ENCODE measurements at places on chromosomes 11 and 22.
A peak's percentile ranks its signal among the peaks of the same experiment; 100 is the strongest.

DNA sequence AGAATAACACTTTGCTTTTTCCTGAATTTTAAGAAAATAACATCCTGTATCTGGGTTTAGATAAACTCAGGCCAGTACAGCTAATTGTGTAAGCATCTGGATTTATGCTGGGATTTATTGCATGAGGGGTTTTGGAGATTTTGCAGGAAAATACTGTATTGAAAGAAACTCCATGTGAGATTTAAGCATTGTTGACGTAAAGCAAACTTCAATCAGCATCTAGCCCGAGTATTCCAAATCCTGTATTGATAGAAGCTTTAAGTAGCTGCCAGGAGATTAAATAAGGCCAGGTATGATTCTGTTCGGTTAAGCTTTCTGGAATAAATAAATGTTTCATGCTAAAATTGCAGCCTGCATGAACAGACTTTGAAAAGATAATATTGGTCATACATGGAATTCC is 36.3 kb upstream of the LYVE1 start:
- ATAC-seq = no peak

GRCh38 chr22:36853407-36854099 is 7.3 kb upstream of the NCF4 start:
- peak; percentile 68 for ATAC-seq

DNA sequence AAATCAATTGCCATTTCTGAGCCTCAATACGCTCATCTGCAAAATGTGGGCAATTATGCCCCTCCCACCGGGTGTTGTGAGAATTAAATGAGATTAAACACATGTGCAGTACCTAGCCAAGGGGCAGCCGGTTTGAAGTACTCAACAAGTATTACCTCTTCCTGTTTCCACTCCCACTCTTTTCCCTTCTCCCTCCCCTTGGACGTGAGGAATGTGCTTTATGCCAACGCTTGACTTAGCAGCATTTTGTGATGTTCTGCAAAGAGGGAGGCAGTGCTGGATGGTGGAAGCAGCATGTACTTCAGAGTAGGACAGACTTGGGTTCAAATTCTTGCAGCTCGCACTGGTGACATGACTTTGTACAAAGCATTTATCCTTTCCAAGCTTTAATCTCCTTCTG is 306.0 kb downstream of the BUD13 start:
- no peak for ATAC-seq

DNA sequence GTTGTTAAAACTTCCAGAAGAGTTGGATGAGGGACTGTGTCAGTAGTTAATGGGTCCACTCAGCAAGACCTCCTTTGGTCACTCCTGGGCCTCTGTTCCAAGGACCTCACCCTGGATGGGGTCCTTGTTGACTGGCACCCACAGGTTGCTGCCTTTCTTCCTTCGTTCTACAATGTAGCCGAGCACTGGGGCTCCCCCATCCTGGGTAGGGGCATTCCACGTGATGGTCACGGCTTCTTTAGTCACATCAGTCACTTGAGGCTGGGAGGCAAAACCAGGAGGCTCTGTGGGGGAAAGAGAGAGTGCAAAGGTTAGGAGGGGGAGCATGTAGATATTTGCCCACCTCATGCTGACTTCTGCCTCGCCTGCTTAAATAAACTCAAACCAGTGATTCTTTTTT is 12.0 kb downstream of the TMEM86A start:
- ATAC-seq = no peak

GRCh38 chr11:108654994-108655631 is 9.8 kb upstream of the DDX10 start:
- no peak for ATAC-seq

DNA sequence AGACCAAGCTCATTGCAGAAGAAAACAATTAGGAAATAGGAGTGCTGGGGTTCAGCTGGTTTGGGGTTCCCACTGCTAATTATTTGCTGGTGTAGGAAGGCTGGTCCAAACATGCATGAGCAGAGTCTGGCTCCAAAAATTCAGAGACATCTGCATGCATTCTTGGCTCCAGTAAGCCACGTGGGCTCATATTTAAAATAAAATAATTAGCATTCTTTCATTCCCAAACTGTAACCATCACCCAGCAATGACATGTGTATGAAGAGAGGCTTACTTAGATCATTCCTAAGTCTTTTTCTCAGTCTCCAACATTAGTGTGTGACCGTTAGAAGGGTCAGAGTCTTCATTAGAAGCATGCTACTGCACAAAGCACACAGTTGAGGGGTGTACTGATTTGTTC is 58.4 kb downstream of the EFCAB6 start:
- no peak for ATAC-seq

DNA sequence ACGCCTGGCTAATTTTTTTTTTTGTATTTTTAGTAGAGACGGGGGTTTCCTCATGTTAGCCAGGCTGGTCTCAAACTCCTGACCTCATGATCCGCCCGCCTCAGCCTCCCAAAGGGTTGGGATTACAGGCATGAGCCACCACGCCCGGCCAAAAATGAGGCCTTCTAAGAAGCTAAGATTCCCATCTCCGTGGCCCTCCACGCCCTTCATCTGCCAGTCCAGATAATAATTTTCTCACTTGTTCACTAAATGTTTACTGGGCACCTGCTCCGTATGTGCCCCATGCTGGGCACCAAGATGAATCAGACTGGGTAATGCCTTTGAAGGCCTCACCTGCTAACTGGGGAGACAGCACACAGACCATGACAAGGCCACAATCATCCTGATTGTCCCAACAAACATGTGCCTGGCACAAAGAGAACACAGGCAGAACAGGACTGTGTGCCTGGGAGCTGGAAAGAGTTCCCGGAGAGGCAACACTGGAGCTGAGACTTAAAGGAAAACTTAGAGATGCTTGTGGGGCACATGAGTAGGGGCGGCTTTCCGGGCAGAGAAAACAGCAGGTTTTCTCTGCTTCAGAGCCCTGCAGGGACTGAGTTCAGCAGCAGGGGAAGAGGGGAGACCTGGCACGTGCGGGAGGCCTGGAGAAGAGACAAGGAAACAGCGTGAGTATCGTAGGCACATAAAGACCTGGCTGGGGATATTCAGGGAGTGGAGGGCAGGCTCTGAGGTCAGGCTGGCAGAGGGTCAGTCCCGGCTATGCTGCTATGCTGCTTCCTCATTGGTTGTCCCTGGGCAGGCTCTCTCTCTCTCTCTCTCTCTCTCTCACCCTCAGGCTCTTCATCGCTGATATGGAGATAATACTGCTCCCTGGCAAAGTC is 2.4 kb downstream of the KIAA0930 start:
- ATAC-seq = no peak

DNA sequence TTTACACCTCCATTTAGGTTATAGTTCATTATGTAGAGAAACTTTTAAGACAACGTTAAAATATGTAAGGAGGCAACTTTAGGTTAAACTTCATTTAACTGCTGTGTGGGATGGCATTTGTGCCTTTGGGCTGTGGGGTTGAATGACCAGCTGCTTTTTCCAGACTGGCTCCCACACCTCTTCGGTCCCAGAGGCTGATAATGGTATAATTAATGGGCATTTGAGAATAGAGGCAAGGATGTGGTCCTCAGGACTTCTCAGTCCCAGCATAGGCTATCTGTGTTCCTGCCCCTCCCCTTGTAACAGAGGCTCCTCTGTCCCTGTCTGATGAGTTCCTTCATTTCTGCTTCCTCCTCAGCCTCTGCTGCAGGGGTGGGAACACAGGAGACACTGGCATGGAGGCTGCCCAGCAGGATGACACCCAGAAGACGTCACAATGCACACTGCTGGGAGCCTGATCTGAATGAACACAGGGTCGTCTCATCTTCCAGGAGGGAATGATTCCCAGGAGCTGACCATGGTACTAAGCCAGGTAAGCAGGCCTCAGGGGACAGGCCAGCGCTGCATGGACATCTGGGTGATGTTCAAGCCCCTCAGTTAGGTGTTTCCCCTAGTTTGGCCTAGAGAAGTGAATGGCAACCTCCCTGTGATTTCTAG is 17.1 kb upstream of the GNAZ start:
- no peak for ATAC-seq

- no peak for ATAC-seq
Measured at GRCh38 chr22:25748704-25749103, 6.7 kb downstream of the MYO18B start.

DNA sequence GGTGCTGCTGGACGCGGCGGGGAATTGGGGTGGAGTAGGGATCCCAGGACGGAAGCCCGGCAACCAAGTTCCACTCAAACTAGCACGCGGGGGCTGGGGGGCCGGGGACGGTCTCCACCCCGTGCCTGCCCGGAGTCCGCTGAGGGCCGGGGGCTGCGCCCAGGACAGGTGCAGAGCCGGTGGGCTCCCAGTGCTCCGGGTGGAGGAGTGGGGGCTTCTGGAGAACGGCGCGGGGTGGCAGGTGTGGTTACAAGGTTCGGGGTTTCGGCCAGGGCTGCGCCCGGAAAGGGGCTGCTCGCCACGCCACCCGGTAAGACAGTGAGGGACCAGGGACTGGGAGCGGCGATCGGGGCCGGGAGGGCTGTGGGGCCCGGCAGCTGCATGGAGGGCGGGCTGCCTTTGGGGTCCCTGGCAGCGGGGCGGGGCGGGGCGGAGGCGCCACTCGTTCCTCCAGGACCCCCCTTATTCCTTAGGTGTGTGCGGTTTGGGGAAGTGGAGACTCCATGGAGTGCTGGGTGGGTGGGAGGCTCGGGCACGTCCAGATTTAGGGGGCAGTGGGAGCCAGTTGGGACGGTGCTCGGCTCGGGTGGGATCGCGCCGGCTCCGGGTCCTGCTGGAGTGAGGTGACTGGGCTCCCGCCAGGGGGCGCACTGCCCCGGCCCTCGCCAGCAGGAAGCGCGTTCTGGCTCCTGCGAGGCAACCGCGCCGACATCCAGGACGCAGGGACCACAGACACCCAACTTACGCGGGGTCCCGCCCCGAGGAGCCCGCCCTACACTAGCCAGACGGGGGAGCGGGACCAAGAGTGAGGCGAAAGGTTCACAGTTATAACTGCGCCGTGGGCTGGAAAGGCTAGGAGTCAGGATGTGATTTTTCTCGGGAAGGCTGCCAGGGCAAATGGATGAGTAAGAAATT is 868 bp downstream of the TSPAN18 start:
- peak; percentile 85 for ATAC-seq
